Activated CD8-positive, alpha-beta memory T cell treated with anti-CD3 and anti-CD28 coated beads, Interleukin-2, amount 50 U/mL, for 4 hours (primary cell): ENCODE measurements at places on chromosomes 11 and 22.

DNA sequence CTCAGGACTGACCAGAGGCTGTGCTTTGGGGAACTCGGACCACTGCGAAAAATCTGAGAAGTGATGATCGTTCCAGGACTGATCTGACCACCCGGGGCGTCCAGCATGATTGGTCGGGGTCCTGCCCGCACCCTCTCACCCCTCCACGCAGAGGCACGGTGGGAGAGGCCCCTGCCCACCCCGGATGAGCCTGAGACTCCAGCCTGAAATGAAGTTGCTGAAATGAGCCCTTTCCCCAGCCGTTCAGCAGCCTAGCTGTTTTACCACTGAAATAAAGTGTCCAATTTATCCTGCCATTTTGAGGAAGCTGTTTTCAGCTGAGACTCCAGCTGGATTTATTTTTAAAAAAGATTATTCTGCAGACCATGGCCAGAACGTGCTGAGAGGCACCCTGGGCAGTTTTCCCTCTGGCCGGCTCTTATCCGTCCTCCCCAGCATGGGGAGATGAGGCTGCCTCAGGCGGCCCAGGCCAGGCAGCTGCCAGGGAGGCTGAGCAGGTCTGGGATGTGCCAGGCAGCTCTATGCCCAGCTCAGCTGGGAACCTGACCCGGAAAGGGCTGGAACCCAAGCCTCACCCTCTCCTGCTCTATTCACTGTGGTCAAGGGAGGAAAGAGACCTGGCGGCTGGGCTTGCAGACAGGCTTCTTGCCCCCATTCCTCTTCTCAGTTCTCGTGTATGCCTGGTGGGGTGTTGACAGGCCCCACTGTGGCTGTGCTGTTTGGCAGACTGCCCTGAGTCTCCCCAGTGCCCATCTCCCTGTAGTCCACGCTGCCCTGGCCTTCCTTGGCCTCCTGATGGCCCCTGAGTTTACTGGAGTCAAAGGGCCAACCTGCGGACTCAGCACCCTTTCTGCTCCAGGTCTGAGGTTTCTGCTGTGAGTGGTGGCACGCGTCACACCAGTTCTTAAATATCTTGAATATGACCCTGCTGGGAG lies 161.0 kb upstream of the B3GAT1 start:
- DNase-seq: no peak

- DNase-seq: no peak
These were observed 160.5 kb upstream of the TBCEL start for GRCh38 chr11:120863359-120863758.

DNA sequence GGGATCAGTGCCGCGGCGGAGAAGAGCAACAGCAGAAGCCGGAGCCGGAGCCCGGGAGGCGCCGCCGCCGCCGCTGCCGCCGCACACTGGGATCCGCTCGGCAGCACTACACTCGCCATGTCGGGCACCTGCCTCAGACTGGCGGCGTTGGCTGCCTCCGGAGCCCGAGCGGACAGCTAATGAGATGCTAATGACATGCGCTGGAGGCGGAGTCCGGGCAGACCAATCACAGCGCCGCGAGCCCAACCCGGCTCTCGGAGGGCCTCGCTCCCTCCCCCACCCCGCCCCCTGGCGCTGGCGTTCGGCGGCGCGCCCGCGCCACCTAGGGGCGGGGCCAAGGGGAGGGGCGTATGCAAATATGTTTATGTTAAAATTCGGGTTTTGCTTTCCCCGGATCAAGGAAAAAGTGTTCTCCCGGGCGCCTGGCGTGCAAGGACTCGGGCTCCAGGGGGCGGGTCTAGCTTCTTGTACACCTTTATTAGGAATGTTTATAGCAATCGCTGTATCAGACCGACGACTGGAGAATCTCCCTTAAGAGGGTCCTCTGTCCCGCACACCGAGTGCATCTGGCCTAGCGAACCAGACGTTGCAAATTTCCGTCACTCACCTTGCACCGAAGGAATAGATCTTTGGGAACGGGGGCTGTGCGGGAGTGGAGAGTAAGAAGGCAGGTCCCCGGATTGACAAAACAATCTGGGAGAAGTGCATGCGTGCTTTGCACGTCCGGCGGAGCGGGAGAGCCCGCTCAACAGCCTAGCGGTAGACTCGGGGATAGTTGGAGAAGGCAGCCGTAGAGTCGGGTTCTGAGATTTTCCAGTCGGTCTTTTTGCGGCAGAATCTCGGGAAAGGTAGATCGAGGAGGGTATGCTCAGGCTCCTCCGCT lies at the start of gene CADM1:
TSS of gene CADM1 (minus strand) at position 140 of the 883 bp plus-strand sequence.
- peak; percentile 64 for DNase-seq

- no peak for DNase-seq
These were observed 7.8 kb downstream of the APOL5 start for GRCh38 chr22:35725521-35725920.
